PC-3 (cell line): ENCODE measurements at places on chromosomes 16 and 17. TPM values are rescaled to one million over a fixed set of nuclear protein-coding genes. Genes with fewer than 3 reads are reported as not detected.

- H3K36me3 ChIP-seq: no peaks in the 10 kb centered on the region
- H3K27me3 ChIP-seq: no peaks in the 10 kb centered on the region
- no peak overlapping the region for H3K27ac ChIP-seq
- DNase-seq: no peak
- peaks cover 8% of the 10 kb centered on the region; the same call in 1 of the 2 replicates for H3K4me1 ChIP-seq
Measured at GRCh38 chr16:66470556-66470955, 43.5 kb downstream of the BEAN1 start.

GRCh38 chr17:32520104-32520701 lies 33.4 kb downstream of the CDK5R1 start:
- peaks cover 6% of the 10 kb centered on the region; the same call in 1 of the 2 replicates for H3K4me1 ChIP-seq
- DNase-seq: no peak
- no peak overlapping the region for H3K27ac ChIP-seq
- H3K36me3 ChIP-seq: no peaks in the 10 kb centered on the region
- H3K4me3 ChIP-seq: peak overlapping the region; percentile 67; the same call in 1 of the 2 replicates

GRCh38 chr16:79980650-79981521 lies 380.3 kb upstream of the MAF start:
- H3K4me1 ChIP-seq: no peaks in the 10 kb centered on the region
- no peaks in the 10 kb centered on the region for H3K27me3 ChIP-seq
- H3K27ac ChIP-seq: no peak overlapping the region
- no peak for DNase-seq
- no peak overlapping the region for H3K4me3 ChIP-seq

DNA sequence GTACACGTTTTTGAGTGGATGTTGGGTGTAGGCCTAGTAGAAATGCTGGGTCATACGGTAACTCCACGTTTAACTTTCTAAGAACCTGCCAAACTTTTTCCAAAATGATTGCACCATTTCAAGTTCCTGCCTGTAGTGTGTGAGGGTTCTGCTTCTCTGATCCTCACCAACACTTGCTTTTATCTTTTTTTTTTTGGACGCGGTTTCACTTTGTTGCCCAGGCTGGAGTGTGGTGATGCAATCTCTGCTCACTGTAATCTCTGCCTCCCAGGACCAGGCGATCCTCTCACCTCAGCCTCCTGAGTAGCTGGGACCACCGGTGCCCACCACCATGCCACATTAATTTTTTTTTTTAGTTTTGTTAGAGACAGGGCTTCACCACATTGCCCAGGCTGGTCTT lies 23.5 kb downstream of the ZNF750 start:
- H3K27ac ChIP-seq: no peak overlapping the region
- H3K36me3 ChIP-seq: peaks cover 21% of the 10 kb centered on the region
- H3K4me3 ChIP-seq: no peak overlapping the region
- H3K4me1 ChIP-seq: no peaks in the 10 kb centered on the region
- DNase-seq: no peak

- no peak for DNase-seq
- H3K27ac ChIP-seq: no peak overlapping the region
- H3K36me3 ChIP-seq: no peaks in the 10 kb centered on the region
- H3K4me1 ChIP-seq: peaks cover 21% of the 10 kb centered on the region
Measured at GRCh38 chr16:48603647-48604376, 6.2 kb downstream of the N4BP1 start.

DNA sequence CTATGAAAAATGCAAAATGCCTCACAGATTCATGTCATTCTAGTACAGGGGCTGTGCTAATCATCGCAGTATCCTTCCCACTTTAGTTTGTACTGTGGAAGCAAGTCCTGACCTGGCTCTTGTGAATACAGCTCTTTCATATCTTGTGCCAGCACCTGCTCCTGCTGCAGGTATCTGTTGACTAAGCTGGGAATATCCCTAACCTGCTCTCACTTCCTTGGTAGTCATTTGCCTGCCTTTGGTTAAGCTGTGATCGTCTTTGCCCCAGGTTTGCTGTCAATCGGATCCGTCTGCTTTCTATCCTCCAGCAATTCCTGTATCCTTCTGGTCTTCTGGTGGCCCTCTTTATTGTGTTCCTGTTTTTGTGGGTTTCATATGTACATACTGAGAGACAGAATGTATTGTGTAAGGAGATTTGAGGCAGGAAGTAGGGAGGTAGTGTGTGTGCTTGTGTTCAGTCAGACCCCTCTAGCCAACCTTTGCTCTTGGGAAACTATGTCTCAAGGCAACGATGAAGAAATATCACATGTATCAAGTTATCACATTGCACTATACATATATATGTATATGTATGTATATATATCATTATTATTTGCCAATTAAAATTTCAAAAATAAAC lies 7.7 kb upstream of the GINS3 start:
- DNase-seq: no peak
- H3K4me3 ChIP-seq: no peak overlapping the region
- no peaks in the 10 kb centered on the region for H3K36me3 ChIP-seq
- no peaks in the 10 kb centered on the region for H3K4me1 ChIP-seq
- H3K27me3 ChIP-seq: no peaks in the 10 kb centered on the region

GRCh38 chr16:56203052-56203451 lies 11.8 kb downstream of the GNAO1 start:
- H3K4me3 ChIP-seq: no peak overlapping the region
- peaks cover 4% of the 10 kb centered on the region; the same call in 1 of the 2 replicates for H3K27me3 ChIP-seq
- H3K36me3 ChIP-seq: no peaks in the 10 kb centered on the region
- no peak for DNase-seq
- no peak overlapping the region for H3K27ac ChIP-seq

TMEM106A gene
- total RNA-seq: not detected in 2 replicates

DNA sequence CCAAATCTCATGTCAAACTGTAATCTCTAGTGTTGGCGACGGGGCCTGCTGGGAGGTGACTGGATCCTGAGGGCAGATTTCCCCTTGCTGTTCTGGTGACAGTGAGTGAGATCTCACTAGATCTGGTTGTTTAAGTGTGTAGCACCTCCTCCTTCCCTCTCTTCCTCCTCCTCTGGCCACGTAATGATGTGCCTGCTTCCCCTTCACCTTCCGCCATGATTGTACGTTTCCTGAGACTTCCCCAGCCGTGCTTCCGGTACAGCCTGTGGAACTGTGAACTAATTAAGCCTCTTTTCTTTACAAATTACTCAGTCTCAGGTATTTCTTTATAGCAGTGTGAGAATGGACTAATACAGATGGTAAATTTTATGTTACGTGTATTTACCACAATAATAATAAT lies 49.2 kb downstream of the METTL16 start:
- no peak for DNase-seq
- H3K4me1 ChIP-seq: peaks cover 4% of the 10 kb centered on the region; the same call in 1 of the 2 replicates
- no peak overlapping the region for H3K4me3 ChIP-seq
- H3K27me3 ChIP-seq: no peaks in the 10 kb centered on the region

DNA sequence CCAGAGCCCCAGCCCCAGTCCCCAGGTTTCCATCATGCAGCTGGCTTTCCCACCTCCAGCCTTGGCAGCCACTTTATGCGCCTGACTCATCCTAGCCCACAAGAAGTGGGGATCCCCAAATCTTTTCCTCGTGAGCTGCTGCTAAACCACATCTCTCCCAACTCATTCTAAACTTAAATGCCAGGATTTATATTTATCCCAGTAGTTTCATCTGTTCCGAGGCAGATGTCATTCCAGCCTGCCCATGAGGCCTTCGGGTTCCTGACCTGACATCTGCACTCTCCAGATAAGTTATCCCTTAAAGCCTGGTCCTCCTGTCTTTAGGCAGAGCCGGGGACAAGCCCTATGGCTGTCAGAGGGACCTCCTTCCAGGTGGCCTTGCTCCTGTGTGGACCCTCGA lies 16.6 kb downstream of the PLXDC1 start:
- peaks cover 9% of the 10 kb centered on the region; the same call in 1 of the 2 replicates for H3K4me1 ChIP-seq
- H3K27me3 ChIP-seq: no peaks in the 10 kb centered on the region
- no peaks in the 10 kb centered on the region for H3K36me3 ChIP-seq

GRCh38 chr16:69444873-69445517 lies 20.6 kb downstream of the CYB5B start:
- H3K4me1 ChIP-seq: no peaks in the 10 kb centered on the region
- DNase-seq: no peak
- H3K36me3 ChIP-seq: peaks cover 10% of the 10 kb centered on the region
- no peak overlapping the region for H3K27ac ChIP-seq
- H3K27me3 ChIP-seq: no peaks in the 10 kb centered on the region

DNA sequence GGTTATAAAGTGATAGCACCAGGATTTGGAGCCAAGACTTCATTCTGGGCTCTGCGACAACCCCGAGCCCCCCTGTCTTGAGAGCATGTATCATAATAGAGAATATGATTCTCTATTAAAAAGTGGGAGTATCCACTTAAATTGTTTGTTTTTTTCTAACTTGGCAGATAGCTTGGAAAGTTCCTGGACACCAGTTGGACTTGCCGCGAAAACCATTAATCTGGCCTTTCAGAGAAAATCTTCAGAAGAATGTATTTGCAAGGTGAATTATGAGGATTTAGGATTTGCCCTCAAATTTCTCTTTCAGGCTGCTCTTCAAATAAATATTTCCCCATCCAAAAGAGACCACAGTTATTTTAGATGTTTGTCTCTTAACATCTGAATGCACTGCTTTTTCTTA lies 53.5 kb downstream of the MARCHF10 start:
- H3K4me1 ChIP-seq: peaks cover 11% of the 10 kb centered on the region
- H3K27me3 ChIP-seq: no peaks in the 10 kb centered on the region
- no peak overlapping the region for H3K27ac ChIP-seq
- no peak overlapping the region for H3K4me3 ChIP-seq
- no peaks in the 10 kb centered on the region for H3K36me3 ChIP-seq
- DNase-seq: no peak

NOD2 gene
- 0.07 TPM in 1 of 2 replicates, not detected in the other for total RNA-seq

PRAC2 gene
- total RNA-seq: 44.1 and 51.4 TPM in 2 replicates

NOG gene
- total RNA-seq: 23.9 and 30.6 TPM in 2 replicates

GRCh38 chr16:17446661-17447060 lies 24.1 kb downstream of the XYLT1 start:
- no peaks in the 10 kb centered on the region for H3K36me3 ChIP-seq
- H3K4me1 ChIP-seq: no peaks in the 10 kb centered on the region
- DNase-seq: no peak
- H3K4me3 ChIP-seq: no peak overlapping the region

- no peak for DNase-seq
- no peaks in the 10 kb centered on the region for H3K36me3 ChIP-seq
- H3K27me3 ChIP-seq: no peaks in the 10 kb centered on the region
- no peak overlapping the region for H3K27ac ChIP-seq
Measured at GRCh38 chr16:56861092-56861610, 3.9 kb upstream of the SLC12A3 start.

GP1BA gene
- total RNA-seq: not detected in 2 replicates

GRCh38 chr16:27220527-27220926 lies 17.2 kb downstream of the KDM8 start:
- no peak overlapping the region for H3K4me3 ChIP-seq
- no peaks in the 10 kb centered on the region for H3K36me3 ChIP-seq
- no peaks in the 10 kb centered on the region for H3K27me3 ChIP-seq
- H3K27ac ChIP-seq: no peak overlapping the region

MYCBPAP gene
- total RNA-seq: 0.29 and 1.9 TPM in 2 replicates
